ENCODE measurements at places on chromosomes 3 and 15.

GRCh38 chr3:13069495-13069894 lies 3.7 kb downstream of the IQSEC1 start:
- no peak for DNase-seq

- no peak for DNase-seq
These were observed 609.3 kb downstream of the GBE1 start for GRCh38 chr3:81152156-81152555.

DNA sequence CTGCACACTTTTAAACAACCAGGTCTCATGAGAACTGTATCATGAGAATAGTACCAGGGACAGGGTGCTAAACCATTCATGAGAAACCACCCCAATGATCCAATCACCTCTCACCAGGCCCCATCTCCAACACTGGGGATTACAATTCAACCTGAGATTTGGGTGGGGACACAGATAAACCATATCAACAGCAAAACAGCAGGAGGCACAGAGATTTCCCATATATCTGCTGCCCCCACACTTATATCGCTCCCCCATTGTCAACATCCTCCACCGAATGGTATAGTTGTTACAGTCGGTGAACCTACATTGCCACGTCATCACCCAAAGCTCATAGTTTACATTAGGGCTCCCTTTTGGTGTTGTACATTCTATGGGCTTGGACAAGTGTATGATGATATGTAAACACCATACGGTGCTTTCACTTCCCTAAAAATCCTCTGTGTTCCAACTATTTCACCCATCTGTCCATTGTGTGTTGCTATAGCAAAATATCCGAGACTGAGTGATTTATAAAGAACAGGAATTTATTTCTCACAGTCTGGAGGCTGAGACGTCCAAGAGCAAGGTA lies 224.8 kb downstream of the FAM43A start:
- DNase-seq, result no peak

DNA sequence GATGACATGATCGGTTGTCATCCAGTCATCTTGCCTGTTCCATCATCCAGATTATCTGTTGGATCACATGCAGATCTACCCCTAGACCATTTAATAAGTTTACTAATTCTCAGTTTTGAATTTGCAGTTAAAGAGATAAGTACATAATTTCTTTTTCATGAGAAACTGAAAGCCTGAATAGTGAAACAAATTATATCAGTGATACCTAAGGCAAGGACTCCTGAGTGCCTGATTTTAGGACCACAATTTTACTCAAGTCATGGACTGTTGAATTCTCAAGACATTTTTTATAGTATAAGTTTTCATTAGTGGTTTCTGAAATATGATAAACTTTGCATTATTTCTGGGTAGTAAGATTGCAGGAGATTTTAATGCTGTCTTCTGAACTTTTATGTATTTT lies 13.2 kb downstream of the SIDT1 start:
- DNase-seq, result no peak

DNA sequence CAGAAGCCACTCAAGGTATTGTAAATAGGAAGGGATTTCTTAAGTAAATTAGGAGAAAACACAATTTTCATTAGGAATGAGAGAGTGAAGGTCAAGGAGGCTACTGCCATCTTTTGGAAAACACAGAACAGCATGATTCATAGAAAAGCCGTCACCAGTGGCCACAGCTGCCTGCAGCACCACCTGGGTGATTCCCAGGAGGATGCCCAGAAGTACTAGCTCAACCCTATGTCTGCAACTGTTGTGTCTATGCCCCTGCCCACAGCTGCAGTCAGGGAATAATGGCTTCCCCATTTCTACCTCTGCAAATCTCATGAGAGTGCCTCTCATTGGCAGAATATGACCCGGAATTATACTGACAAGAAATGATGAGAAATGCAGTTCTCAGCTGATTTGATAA lies 300.0 kb downstream of the IGSF11 start:
- DNase-seq, result no peak
